Stimulated activated CD4-positive, alpha-beta T cell treated with anti-CD3 and anti-CD28 coated beads, TNF-alpha, amount 100 ng/mL, for 4 hours (primary cell): ENCODE measurements at places on chromosomes 16 and 17.

- DNase-seq: no peak
These were observed 67.4 kb downstream of the SIAH1 start for GRCh38 chr16:48317614-48318315.

- DNase-seq: no peak
These were observed 41.1 kb upstream of the FAAP100 start for GRCh38 chr17:81593105-81593871.

- DNase-seq: no peak
These were observed 16.5 kb downstream of the CHMP6 start for GRCh38 chr17:81008140-81008539.

GRCh38 chr17:3571043-3571900, 13.7 kb upstream of the TRPV3 start:
- DNase-seq: no peak

- DNase-seq: no peak
These were observed 50.9 kb downstream of the LDHD start for GRCh38 chr16:75065521-75066149.

DNA sequence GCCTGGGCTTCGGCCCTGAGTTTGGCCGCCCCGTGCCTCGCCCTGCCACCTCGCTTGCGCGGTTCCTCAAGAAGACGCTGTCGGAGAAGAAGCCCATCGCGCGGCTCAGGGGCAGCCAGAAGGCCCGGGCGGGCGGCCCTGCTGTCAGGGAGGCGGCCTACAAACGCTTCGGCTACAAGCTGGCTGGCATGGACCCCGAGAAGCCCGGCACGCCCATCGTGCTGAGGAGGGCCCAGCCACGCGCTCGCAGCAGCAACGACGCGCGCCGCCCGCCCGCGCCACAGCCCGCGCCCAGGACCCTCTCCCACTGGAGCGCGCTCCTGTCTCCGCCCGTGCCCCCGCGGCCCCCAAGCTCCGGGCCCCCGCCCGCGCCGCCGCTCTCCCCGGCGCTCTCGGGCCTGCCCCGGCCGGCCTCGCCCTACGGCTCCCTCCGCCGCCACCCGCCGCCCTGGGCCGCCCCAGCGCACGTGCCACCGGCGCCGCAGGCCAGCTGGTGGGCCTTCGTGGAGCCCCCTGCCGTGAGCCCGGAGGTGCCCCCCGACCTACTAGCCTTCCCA, 12.0 kb downstream of the MYO15A start:
- no peak for DNase-seq

GRCh38 chr16:49681217-49681883, 174.6 kb downstream of the ZNF423 start:
- DNase-seq: no peak

GRCh38 chr16:66273644-66274334, 92.7 kb upstream of the CDH5 start:
- no peak for DNase-seq

GRCh38 chr17:83100853-83101391, 21.5 kb downstream of the METRNL start:
- DNase-seq: no peak

- no peak for DNase-seq
These were observed 101.8 kb downstream of the XYLT1 start for GRCh38 chr16:17368951-17369350.

GRCh38 chr17:6811510-6811909, 20.0 kb downstream of the TEKT1 start:
- no peak for DNase-seq

DNA sequence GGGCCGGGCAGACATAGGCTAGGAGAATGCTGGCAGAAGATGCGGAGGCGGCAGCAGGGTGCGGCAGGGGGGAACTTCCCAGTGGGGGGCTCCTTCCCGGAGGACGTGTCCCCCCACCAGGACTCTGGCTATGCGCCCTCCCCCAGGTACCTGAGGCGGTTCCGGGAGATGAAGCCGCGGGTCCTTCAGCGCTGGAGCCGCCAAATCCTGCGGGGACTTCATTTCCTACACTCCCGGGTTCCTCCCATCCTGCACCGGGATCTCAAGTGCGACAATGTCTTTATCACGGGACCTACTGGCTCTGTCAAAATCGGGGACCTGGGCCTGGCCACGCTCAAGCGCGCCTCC, 3.4 kb downstream of the WNK4 start:
- DNase-seq: no peak

DNA sequence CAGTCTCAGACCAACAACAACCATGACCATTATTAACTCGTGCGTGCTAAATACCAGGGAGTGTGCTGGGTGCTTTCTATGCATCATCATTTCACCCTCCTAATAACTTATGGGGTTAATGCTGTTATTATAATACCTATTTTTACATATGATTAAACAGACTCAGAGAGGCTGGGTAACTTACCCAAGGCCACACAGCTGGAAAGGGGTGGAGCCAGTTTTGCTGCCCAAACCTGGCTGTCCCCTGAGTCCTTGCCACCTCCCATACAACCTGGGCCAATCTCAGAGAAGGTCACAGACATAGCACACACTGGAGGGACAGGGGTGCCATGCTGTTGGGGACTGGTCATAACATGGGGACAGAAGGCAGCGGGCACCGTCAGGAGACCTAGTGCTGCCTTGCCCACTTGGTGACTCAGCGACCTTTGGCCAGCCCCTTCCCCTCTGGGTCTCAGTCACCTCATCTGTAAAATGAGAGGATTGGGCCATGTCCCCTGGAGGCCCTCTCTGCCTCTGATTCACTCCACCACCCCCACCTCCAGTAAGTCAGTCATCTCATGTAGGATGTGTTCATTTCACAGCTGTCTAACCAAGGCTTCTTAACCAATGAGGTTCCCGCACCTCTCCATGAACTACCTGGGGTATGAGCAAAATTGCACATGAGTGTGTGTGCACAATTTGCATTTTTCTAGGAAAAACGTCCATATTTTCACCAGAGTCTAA, 11.4 kb upstream of the FADS6 start:
- DNase-seq: no peak

- no peak for DNase-seq
These were observed 65.8 kb downstream of the TBX4 start for GRCh38 chr17:61517843-61518606.
